ENCODE measurements at places on chromosomes 2 and 18.

DNA sequence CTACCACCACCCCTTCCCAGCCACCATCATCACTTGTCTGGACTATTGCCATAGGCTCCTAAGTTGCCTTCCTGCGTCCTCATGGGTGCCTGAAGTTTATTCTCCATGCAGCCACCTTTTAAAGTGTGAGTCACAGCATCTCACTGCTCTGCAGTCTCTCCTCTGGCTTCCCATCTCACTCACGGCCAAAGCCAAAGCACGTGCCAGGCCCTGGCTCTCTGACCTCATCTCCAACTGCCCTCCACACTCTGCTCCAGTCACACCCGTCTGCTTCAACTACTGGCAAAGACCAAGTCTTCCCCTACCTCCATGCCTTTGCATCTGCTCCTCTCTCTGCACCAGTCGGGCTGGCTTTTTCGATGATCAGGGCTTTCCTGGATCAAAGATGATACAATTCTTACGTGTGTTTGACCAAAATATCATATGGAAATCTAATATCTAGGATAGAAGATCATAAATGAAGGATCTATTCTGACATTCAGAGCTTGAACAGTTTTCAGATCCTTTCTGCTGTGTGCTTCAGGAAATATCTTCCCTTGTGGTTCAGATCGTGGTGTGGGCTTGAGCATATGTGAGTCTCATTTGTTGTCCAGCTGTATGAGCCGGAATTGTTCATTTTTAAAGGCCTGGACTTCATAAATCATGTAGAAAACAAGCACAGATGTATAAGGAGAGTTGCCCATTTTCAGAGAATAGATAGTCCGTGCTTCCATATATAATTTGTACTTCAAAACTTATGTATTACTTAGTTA, 175.6 kb downstream of the PRKCE start:
- no peak for DNase-seq

DNA sequence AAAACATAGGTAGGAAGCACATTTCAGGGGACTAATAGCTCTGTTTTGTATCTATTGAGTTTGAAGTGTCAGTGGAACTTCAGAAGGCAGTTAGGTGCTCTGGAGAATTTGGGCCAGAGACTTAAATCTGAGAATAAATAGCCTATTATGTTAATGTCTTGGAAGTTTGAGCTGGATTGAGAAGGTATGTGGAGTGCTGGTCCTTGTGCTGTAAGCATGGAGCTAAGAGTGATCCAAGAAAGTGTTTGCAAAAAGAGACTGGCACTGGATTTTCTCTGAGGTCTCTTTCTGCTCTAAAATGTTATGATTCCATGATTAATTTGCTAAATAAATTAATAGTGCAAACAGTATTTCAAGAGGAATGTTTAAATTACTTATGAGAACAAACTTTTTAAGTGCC, 63.3 kb downstream of the ICOS start:
- DNase-seq, result no peak

- no peak for DNase-seq
These were observed 114.7 kb downstream of the SH3RF3 start for GRCh38 chr2:109243526-109244303.

- DNase-seq, result no peak
These were observed 76.1 kb downstream of the NDUFA10 start for GRCh38 chr2:239949075-239949474.

DNA sequence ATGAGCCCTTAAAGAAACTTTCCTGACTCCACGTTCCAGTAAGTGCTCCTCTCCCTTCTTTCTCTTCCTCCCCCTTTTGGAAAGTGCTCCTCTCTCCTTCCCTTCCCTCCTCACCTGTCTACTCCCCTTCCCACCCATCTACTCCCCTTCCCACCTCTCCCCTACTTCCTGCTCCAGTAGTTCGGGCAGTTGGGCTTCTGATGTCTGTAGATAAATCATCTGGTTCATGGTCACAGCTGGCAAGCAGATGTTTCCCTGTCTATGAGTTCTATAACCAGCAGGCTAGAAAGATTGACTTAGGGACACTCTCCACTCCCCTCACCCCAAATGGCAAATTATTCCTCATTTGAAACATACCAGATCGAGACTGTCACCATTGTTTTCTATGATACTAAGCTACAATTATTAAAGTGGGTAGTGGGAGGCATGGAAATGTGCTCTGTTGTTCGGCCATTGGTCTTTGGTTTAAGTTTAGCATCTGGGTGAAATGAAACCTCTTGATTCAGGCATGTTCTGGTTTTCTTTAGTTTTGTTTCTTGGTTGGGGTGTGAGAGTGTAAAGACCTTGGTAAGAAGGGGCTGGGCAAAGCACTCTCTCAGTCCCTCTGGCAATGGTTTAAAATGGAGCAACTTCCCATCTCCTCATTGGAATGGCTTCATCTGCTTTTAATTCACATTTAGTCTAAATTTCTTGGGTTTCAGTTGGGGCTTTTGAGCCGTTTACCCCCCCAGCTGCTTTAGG, 413.2 kb upstream of the SPRED2 start:
- DNase-seq, result no peak

- no peak for DNase-seq
These were observed 52.4 kb downstream of the TNS1 start for GRCh38 chr2:217950401-217950871.

- DNase-seq, result no peak
These were observed 73.8 kb upstream of the TXNDC2 start for GRCh38 chr18:9811978-9812377.

DNA sequence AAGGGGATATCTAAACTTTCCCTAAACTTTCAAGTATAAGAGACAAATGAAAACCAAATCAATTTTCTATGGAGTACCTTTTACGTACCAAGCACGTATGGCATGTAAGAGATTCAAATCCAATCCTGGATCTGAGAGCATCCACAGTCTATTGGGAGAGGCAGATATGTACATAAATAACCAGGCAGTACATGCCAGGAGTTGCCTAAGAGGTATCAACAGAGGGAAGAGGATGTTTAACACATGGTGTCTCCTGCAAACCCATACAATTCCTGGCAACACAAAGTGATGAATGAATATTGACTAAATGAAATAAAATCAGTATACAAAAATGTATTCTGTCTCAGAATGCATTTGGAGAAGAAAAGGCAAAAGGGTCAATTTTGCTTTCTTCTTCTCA, 116.6 kb downstream of the PIGN start:
- DNase-seq, result no peak

DNA sequence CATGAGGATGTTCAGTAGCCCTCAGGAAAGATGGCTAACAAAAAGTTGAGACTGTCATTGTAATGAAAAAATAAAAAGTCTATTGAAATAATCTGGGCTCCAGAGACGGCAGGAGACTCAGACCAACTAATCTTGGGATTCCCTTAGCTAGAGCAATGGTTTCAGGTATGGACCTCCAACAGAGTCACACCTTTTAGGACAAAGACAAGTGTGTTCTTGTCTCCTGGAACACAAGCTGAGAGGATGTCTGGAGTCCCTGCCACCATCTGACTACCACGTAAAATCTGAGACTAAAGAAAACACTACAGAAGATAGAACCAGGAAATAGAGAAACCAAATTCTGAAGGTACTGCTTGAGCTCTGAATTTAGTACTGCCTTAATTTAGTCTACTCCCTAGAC, 103.3 kb upstream of the RBBP8 start:
- no peak for DNase-seq

DNA sequence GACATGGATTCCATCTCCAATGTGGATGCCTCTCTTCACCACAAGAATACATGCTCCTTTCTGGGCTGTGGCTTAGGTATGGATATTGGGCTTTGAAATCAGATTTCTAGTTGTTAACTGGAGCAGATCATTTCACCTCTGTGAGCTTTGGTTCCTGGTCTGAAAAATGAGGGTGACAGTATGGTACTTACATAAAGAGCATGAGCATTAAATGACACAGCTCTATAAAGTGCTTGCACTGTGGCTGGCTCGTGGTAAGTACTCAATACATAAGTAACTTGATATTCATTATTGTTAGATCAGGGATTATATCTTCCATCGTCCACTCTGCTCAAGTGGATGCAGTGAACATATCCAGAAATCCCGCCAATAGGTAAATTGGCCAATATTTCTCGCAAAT, 33.4 kb downstream of the ARHGAP25 start:
- DNase-seq, result no peak

DNA sequence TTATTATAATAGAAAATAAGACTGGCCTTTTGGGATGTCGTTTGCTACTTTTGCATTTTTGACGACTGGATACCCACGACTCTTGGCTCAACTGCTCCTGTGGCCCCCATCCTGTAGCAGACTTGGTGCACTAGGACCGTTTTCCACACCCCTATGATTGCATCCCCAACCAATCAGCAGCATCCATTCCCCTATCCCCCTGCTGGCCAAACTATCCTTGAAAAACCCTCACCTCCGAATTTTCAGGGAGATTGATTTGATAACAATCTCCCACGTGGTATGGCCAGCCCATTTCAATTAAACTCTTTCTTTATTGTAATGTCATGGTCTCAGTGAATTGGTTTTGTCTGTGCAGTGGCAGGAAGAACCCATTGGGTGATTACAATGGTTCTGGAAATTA, 37.9 kb upstream of the TTR start:
- no peak for DNase-seq

GRCh38 chr2:96927405-96928171, 57.7 kb upstream of the SEMA4C start:
- no peak for DNase-seq

DNA sequence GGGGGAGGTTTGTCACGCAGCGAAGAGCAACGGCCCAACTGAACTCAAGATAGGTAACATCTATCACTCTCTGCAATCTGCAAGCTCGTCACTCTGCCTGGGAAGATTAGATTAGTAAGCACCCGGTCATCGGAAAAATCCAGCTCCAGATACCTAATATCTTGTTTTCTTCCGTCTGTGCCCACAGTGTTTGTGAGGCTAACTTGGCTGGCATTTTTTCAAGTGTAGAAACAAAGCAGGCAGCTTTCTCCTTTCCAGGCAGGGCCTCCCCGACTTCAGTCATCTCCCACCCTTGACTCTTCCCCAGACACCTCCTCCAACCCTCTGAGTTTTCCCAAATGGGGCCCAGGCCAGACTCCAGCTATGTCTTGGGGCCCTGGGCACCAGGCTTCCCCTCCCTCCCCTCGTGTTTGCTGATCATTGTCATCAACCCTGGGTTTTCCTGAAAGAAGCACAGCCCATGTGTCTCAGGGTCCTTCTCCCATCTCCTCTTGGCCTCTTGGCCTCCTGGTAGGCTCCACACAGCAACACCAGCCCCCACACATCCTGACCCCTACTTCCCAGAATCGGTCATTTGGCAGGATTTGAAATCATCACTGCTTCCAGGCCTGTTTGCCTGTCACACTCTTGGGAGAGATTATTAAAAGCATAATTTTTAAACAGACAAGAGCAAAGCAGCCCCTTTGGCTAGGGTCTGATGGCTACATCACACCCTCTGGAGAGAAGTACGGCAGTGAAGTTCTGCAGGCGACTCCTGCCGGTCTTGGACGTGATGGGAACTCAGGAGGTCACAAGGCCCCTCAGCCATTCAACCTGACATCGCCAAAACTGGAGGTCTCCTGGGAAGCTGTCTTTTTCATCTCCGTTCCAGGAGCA, 144.9 kb upstream of the ID2 start:
- no peak for DNase-seq

DNA sequence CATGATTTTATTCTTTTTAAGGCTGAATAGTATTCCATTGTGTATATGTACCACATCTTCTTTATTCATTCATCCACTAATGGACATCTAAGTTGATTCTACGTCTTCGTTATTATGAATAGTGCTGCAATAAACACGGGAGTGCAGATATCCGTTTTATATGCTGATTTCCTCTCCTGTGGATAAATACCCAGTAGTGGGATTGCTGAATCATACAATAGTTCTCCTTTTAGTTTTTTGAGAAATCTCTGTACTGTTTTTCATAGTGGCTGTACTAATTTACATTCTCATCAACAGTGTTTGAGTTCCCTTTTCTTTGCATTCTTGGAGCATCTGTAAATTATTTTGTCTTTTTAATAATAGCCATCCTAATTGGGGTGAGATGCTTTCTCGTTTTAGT, 114.5 kb downstream of the RGPD3 start:
- DNase-seq, result no peak

- DNase-seq, result no peak
These were observed 210.6 kb downstream of the IKZF2 start for GRCh38 chr2:212940816-212941215.

- no peak for DNase-seq
These were observed 753.6 kb upstream of the TMEFF2 start for GRCh38 chr2:192948316-192948715.

DNA sequence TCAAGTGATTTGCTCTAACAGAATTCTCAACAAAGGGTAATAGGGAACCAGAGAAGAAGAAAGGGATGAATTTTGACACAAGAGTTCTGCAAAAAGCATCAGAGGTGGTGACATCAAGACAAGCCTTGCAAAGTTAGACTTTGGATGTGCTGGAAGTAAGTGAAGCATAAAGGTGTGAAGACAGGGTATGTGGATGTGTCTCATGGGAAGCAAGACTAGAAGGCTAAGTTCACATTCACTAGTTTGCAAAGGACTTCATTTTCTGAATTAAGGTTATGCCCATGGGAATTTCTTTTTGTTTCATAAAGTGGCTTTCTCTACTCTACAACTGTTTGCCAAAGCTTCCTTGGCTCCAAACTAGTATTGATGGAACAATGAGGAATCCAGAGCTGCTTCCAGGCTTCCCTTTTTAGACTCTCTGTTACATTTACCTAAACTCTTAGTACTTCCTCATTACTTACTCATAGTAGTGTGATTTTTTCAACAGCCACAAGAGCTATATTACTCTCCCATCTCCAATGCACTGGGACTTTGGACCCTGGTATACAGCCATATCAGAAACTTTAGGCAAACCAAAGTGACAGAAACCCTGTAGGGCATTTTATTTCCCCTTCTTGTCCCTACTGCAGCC, 21.1 kb upstream of the IHH start:
- DNase-seq, result no peak

- no peak for DNase-seq
These were observed 164.9 kb downstream of the CCDC148 start for GRCh38 chr2:158291544-158292180.

- no peak for DNase-seq
These were observed 53.9 kb downstream of the LIMS1 start for GRCh38 chr2:108588070-108588668.

DNA sequence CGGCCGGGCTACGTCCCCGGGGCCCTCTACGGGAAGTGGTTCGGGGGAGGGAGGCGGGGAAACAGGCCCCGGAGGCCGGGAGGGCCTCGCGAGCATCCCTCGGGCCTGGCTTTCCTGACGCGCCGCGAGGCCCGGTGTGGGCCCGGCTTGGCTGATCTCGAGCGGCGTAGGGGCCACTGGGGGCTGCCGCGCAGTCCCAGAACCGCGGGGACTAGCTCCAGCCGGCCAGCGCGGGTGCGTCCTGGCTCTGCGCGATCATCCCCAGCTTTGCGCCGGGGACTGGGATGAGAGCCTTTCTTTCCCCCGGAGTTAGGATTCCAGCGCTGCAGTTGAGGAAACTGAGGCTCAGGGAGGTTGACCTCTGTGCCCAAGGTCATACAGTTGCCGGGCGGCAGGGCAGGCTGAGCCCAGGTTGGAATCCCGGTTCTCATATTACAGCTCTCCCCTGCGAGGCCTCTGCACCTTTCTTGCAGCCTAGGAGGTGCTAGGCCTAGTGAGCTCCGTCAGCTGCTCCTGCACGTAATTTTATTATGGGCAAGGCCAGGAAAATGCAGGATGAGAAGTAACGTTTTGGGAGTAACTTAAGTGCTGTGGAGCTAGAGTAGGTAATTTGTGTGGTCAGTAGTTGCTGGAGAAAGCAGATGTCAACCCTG, 501 bp downstream of the LPIN1 start:
- DNase-seq, result no peak

- DNase-seq, result no peak
These were observed 13.6 kb downstream of the ADI1 start for GRCh38 chr2:3505771-3506170.

GRCh38 chr2:96427917-96428316, 77.2 kb downstream of the NEURL3 start:
- DNase-seq, result no peak

GRCh38 chr2:43609290-43609918, 13.6 kb upstream of the THADA start:
- no peak for DNase-seq

Data from T-helper 22 cell (primary cell).